Stimulated activated CD8-positive, alpha-beta memory T cell treated with anti-CD3 and anti-CD28 coated beads, Interleukin-12 subunit alpha, Interleukin-12 subunit beta, amount 100 ng/mL, for 1 hour (primary cell): ENCODE measurements at places on chromosomes 1 and 21.
A peak's percentile ranks its signal among the peaks of the same experiment; 100 is the strongest.

GRCh38 chr1:42422737-42423136, 33.1 kb downstream of the ZMYND12 start:
- no peak for DNase-seq

- DNase-seq: peak; percentile 47
Observed at GRCh38 chr1:31154632-31155215, 85.0 kb downstream of the NKAIN1 start.

GRCh38 chr1:180033390-180033789, 78.8 kb downstream of the CEP350 start:
- no peak for DNase-seq

GRCh38 chr1:162283657-162284056, 93.0 kb downstream of the SPATA46 start:
- DNase-seq: no peak
